ENCODE measurements at places on chromosomes 12 and 14. TPM values are rescaled to one million over a fixed set of nuclear protein-coding genes. Genes with fewer than 3 reads are reported as not detected.

HCAR1 gene
- 0.05 TPM for total RNA-seq

DNA sequence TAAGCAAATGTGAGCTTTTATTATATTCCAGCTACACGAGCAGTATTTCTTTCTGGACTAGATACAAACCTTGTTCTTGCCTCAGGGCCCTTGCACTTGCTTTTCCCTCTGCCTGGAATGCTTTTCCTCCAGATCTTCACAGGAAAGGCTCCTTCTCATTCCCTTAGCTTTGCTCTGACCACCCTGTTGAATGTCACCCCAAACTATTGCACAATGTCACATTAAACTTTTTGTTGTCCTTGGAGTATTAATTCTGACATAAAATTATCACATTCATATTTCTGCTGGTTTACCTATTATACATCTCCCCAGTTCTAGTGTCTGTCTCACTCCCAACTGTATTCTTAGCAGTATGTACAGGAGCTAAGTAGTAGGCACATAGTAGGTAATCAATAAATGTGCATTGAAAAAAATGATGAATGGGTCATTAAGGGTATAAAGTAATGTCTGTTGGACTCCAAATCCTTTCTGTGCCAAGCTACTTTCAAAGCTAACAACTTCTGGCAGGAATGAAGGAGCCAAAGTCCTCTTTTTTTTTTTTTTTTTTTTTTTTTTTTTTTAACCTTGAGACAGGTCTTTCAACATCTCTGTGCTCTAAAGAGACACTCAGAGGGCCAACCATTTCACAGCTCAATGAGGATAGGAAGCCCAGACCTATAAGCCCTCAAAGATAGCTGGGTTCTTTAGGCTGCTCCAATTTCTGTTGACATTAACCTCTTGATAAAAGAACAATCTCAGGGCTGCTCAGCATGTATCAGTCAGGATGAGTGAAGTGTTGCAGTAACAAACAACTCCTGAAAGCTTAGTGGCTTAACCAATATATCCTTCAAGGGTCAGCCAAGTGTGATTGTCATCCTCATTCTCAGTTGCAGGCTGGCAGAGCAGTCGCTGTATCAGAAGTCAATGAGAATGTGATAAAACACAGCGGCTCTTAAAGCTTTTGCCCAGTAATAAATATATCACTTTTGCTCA lies 424.4 kb upstream of the TBX3 start:
- no peak for DNase-seq
- peaks cover 3% of the 10 kb centered on the region for H3K4me1 ChIP-seq
- H3K36me3 ChIP-seq: no peaks in the 10 kb centered on the region

- H3K27ac ChIP-seq: no peak overlapping the region
- H3K36me3 ChIP-seq: no peaks in the 10 kb centered on the region
- H3K27me3 ChIP-seq: no peaks in the 10 kb centered on the region
- H3K4me3 ChIP-seq: no peak overlapping the region
Measured at GRCh38 chr12:80625901-80626300, 81.5 kb upstream of the MYF6 start.

DNA sequence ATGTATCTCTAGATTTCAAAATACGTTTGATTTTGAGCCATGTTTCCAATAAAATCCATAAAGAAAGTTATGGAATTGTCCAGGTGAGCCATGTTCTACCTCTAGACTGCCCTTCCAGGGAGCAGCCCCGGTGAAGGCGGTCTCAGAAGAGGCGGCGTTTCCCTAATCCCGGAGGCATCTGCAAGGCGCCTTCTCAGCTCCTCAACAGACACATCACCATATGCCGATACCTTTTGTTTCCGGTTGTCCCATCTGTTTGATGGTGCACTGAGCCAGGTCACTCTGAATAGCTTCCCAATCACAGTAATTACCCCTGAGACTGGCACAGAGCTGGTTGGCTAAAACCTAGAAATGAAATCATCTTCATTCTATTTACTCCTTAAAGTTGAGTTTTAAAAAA lies 305.5 kb upstream of the FKBP4 start:
- peaks cover 67% of the 10 kb centered on the region for H3K4me1 ChIP-seq
- no peak overlapping the region for H3K27ac ChIP-seq
- DNase-seq: no peak
- no peak overlapping the region for H3K4me3 ChIP-seq
- H3K36me3 ChIP-seq: peaks cover 30% of the 10 kb centered on the region

CD69 gene
- 0.54 TPM for total RNA-seq

DNA sequence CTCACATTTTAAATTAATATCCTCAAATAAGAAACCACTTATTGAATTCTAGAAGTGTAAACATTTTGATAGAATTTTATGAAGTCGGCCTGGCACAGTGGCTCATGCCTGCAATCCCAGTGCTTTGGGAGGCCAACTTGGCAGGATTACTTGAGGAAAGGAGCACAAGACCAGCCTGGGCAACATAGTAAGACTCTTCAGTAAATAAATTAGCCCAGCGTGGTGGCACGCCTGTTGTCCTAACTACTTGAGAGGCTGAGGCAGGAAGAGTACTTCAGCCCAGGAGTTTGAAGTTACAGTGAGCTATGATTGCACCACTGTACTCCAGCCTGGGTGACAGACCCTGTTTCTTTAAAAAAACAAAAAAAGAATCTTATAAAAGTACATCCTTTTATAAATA lies 8.9 kb upstream of the ZNF410 start:
- DNase-seq: no peak
- no peak overlapping the region for H3K27ac ChIP-seq
- H3K27me3 ChIP-seq: no peaks in the 10 kb centered on the region
- H3K4me1 ChIP-seq: no peaks in the 10 kb centered on the region

GRCh38 chr12:1539135-1539534 lies 55.2 kb downstream of the FBXL14 start:
- H3K36me3 ChIP-seq: no peaks in the 10 kb centered on the region
- no peak for DNase-seq
- peaks cover 57% of the 10 kb centered on the region for H3K27me3 ChIP-seq

DNA sequence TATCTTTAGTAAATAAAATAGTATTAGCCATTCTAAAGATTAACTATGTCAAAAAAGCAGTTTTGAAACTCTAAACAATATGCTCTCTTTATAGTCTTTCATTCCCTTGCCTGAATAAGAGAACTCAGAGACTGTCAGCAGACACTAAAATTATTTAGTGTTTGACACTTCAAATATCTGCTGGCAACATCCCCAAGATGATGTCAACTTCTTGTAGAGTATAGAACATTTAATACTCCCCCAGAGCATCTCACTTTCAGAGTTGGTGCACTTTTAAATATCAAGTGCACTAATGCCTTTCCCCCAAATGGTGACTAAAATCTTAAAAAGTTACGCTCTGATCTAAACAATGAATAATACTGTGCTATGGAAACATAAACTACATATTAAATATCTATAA lies 374.9 kb downstream of the SLC6A15 start:
- H3K4me3 ChIP-seq: no peak overlapping the region
- DNase-seq: no peak
- H3K27me3 ChIP-seq: no peaks in the 10 kb centered on the region
- H3K27ac ChIP-seq: no peak overlapping the region
- H3K4me1 ChIP-seq: no peaks in the 10 kb centered on the region
